ENCODE measurements at places on chromosomes 16 and 17.

DNA sequence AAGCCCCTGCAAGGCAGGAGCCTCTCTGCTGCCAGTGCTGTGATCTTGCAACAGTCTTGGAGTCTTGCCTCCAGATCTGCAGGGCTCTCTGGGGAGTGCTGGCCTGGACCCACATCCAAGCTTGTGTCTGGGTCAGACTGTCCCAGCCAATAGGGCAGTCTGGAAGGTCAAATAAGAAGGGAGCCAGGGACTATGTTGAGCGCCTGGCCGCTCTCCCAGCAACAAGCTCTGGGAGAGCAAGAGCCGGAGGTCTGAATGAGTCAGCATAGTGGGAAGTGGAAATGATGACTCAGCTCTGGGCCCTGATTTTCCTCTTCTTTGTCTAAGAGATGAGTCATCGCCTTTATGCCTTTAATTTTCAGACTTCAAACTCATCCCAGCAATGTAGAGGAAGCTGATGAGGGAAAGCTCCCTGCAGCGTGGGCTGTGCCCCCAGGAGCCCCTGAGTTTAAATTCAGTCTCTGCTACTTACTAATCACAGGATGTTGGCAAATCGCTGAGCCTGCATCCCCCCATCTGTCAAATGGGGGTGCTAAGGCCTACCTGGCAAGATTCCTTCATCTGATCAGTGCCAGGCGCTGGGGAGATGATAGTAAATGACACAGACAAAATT is 43.6 kb upstream of the HAPSTR1 start:
- peak; percentile 51 for DNase-seq

DNA sequence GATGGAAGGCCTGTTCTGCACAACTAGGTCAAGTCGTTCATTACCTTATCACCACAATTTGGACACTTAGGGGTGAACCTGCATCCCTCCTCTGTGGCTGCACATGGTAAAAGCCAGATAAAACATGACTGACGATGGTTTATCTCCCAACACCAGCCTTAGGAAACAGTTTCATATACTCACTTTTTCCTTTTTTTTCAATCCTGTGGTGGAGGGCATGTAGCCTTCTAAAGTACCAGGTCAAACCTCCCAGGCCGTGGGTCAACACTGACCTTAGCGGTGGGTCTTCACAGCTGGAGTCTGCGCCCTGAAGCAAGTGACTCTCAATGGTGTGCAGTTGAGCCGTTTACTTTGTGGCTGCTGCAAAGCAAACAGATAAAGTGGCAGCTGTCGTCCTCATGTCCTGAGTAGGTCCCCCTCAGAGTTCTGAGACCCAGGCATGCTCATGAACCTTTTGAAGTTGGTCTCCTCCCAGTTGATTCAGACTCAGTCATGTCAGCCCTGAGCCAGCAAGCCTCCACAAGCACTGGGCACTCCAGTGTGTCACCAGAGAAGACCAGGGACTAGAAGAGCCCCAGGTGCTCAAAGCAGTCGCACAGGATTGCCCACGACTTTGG is 5.9 kb downstream of the FAHD1 start:
- DNase-seq = no peak

- no peak for DNase-seq
These were observed 23.9 kb downstream of the DNAI2 start for GRCh38 chr17:74297941-74298340.

GRCh38 chr16:50627419-50627818 is 53.7 kb downstream of the SNX20 start:
- no peak for DNase-seq

- DNase-seq = no peak
These were observed 2.5 kb downstream of the KRTAP2-2 start for GRCh38 chr17:41052566-41052965.

- no peak for DNase-seq
These were observed 1.2 kb downstream of the DYNLL2 start for GRCh38 chr17:58084317-58084981.
